ENCODE measurements at places on chromosomes 16 and 17. TPM values are rescaled to one million over a fixed set of nuclear protein-coding genes. Genes with fewer than 3 reads are reported as not detected.
A peak's percentile ranks its signal among the peaks of the same experiment; 100 is the strongest.

DNA sequence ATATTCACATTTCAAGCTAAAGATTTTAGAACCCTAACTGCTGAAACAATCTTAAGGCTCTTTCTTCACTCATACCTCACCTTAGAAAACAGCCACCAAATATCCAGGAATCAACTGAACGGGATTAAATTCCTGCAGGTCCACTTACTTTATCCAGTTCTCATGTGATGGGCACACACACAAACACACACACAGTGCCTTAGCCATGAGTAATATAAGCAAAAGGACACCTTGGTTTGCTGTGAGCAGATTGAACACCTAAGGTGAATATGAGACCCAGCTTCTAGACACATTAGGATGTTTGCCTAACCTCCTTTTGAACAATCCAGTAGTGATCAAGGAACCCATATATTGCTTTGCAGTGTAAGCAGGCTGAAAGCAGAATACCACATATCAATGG is 81.5 kb downstream of the TUBD1 start:
- peaks cover 33% of the 10 kb centered on the region for H3K4me1 ChIP-seq
- no peaks in the 10 kb centered on the region for H3K27me3 ChIP-seq
- no peak for DNase-seq
- H3K27ac ChIP-seq: no peak overlapping the region
- H3K4me3 ChIP-seq: no peak overlapping the region

- H3K4me3 ChIP-seq: no peak overlapping the region
- DNase-seq: no peak
- H3K27me3 ChIP-seq: no peaks in the 10 kb centered on the region
- peaks cover 27% of the 10 kb centered on the region for H3K4me1 ChIP-seq
Measured at GRCh38 chr16:81797443-81797842, 18.4 kb downstream of the PLCG2 start.

Gene CA10
- total RNA-seq: not detected

- DNase-seq: no peak
- H3K27me3 ChIP-seq: peaks cover 12% of the 10 kb centered on the region
- peaks cover 9% of the 10 kb centered on the region for H3K4me1 ChIP-seq
- H3K36me3 ChIP-seq: no peaks in the 10 kb centered on the region
Measured at GRCh38 chr17:8739097-8739496, 5.5 kb downstream of the CCDC42 start.

Gene SLC13A5
- not detected for total RNA-seq

- H3K4me3 ChIP-seq: no peak overlapping the region
- H3K4me1 ChIP-seq: no peaks in the 10 kb centered on the region
- H3K27me3 ChIP-seq: peaks cover 30% of the 10 kb centered on the region
- DNase-seq: no peak
- H3K27ac ChIP-seq: no peak overlapping the region
Measured at GRCh38 chr17:39027455-39028035, 60.3 kb upstream of the FBXO47 start.

- no peak for DNase-seq
- no peak overlapping the region for H3K27ac ChIP-seq
- peaks cover 5% of the 10 kb centered on the region for H3K27me3 ChIP-seq
- no peaks in the 10 kb centered on the region for H3K4me1 ChIP-seq
- no peak overlapping the region for H3K4me3 ChIP-seq
Measured at GRCh38 chr17:28973425-28973824, 22.1 kb upstream of the PHF12 start.

DNA sequence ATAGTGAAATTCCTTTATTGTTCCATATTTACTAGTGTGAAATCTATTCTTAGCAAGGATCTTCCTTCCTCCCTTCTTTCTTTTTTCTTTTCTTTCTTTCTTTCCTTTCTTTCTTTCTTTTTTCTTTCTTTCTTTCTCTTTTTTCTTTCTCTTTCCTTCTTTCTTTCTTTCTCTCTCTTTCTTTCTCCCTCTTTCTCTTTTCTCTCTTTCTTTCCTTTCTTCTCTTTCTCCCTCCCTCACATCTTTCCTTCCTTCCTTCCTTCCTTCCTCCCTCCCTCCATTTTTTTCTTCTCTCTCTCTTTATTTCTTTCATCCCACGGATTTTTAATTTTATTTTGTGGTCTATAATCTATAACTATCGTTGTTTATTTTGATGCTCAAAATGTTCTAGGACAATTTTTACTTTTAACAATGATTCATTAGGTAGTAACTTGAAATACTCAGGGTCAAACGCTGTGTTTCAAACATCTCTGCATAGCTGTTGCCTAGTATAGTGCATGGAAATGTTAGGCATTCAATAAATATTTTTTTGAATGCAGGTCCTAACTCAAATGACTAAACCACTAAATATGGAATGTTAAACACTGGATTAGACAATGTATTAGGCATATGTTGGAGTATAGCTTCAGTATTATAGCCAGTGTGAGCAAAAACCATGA is 178.3 kb downstream of the MAP2K6 start:
- no peak for DNase-seq
- peaks cover 7% of the 10 kb centered on the region for H3K27me3 ChIP-seq
- H3K27ac ChIP-seq: no peak overlapping the region
- H3K4me3 ChIP-seq: no peak overlapping the region
- H3K36me3 ChIP-seq: no peaks in the 10 kb centered on the region
- no peaks in the 10 kb centered on the region for H3K4me1 ChIP-seq

Gene SUPT4H1
- 160 TPM for total RNA-seq

- DNase-seq: no peak
- H3K36me3 ChIP-seq: peaks cover 14% of the 10 kb centered on the region
- peaks cover 5% of the 10 kb centered on the region for H3K27me3 ChIP-seq
Measured at GRCh38 chr16:797120-797420, 3.5 kb downstream of the GNG13 start.

DNA sequence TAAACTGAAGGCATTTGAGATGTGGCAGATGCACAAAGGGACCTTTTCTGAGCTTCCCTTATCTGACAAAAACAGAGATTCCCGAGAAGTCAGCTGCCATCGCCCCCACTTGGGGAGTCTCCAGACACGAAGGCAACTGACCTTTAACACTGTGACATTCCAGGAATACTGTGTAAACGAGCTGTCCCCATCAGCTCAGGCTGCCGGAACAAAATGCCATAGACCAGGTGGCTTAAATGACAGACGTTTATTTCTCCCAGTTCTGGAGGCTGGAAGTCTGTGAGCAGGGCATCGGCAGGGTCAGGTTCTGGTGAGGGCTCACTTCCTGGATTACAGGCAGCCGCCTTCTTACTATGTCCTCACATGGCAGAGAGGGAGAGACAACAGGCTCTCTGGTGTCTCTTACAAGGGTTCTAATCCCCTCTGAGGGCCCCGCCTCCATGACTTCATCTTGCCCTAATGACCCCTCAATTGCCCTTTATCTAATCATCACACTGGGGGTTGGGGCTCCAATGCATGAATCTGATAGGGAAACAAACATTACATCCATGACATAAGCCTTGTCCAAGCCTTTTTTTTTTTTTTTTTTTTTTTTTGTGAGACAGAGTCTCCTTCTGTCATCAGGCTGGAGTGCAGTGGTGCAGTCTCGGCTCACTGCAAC is 178.5 kb upstream of the RPL38 start:
- H3K27ac ChIP-seq: no peak overlapping the region
- H3K4me1 ChIP-seq: peaks cover 4% of the 10 kb centered on the region
- no peak for DNase-seq

DNA sequence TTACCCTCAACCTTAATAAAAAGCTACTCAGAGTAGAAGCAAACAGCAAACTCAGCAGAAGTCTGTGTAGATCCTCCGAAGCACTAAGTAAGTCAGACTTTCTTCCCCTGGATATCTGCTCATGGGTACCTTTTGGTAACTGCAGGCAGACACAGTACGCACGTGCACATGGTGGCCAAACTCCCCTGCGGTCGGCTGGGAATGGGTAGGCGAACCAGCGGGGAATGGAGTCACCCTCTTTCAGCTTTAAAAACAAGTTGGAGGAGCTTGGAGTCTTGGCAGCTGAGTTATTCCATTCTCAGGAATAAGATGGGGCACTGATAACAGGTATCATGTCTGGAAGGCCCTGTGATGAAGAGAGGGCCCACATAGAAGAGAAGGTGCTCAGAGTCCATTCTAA is 16.3 kb downstream of the CYB561 start:
- peaks cover 9% of the 10 kb centered on the region for H3K27me3 ChIP-seq
- H3K36me3 ChIP-seq: no peaks in the 10 kb centered on the region
- no peak overlapping the region for H3K27ac ChIP-seq

DNA sequence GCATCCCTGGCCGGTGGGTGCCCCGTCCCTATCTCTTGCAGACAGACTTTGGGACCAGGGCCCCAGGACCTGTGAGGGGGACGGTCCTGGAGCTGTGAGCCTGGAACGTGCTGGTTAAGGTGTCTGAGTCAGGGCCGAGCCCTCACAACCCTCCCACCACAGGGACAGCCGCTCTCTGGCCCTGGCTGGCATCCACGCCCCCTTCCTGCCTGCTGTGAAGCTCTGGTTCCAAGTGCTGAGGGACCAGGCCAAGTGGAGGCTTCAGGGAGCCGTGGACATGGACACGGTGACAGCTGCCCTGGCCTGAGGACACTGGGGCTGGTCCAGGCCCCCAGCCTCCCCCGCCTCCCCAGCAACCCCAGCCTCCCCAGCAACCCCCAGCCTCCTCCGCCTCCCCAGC is 6.6 kb downstream of the TSR3 start:
- H3K4me3 ChIP-seq: no peak overlapping the region
- H3K4me1 ChIP-seq: peaks cover 12% of the 10 kb centered on the region
- DNase-seq: no peak
- peaks cover 2% of the 10 kb centered on the region for H3K36me3 ChIP-seq
- no peaks in the 10 kb centered on the region for H3K27me3 ChIP-seq
- H3K27ac ChIP-seq: no peak overlapping the region

Gene DHX8
- 53.2 TPM for total RNA-seq

DNA sequence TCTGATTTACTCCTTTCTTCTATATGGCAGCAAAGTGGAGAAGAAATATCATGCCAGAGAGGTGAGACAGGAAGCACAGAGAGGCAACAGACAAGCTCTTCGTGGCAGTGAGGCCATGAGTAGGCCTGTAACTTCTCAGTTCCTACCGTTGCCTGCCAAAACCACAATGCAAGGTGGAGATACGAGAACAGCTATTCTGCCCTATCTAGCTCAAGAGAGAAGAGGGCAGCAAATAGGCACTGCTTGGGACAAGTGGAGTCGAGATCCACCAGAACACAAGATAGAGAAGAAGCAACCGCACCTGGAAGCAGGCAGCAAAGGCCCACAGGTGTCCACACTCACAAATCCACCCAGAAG is 24.8 kb downstream of the RANBP10 start:
- peaks cover 22% of the 10 kb centered on the region for H3K4me1 ChIP-seq
- no peaks in the 10 kb centered on the region for H3K27me3 ChIP-seq
- peak overlapping the region; percentile 81 for H3K27ac ChIP-seq

DNA sequence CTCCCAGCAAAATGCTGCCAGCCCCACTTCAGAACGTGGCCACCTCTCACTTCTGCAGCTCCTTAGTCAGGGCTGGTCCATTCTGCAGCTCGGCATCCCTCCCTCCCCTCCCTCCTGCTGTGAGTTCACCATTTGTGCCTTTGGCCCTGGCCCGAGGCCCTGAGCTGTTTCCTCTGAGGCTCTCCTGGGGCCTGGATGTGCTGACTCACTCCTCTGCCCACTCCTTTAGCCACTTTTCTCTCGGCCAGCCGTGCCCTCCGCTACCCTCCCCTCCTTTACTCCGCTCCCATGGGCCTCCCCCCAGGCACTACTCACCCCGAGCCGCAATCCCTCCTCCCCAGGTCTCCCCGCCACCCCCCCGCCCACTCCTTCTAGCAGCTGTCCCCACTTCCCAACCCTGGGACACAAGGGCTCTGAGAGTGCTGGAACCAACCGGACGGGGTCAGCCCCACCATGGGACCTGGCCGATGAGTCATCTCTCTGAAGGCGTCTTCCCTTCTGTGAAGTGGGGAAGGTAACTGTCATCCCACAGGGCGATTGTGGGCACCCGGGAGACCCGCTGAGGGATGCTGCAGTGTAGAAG is 11.5 kb downstream of the KCNG4 start:
- H3K27ac ChIP-seq: no peak overlapping the region
- no peak for DNase-seq
- H3K27me3 ChIP-seq: peaks cover 12% of the 10 kb centered on the region
- H3K4me1 ChIP-seq: no peaks in the 10 kb centered on the region
- H3K4me3 ChIP-seq: no peak overlapping the region
- H3K36me3 ChIP-seq: no peaks in the 10 kb centered on the region

GRCh38 chr16:31007684-31008083 is 2.8 kb downstream of the STX1B start:
- DNase-seq: no peak
- no peak overlapping the region for H3K27ac ChIP-seq
- H3K36me3 ChIP-seq: no peaks in the 10 kb centered on the region

DNA sequence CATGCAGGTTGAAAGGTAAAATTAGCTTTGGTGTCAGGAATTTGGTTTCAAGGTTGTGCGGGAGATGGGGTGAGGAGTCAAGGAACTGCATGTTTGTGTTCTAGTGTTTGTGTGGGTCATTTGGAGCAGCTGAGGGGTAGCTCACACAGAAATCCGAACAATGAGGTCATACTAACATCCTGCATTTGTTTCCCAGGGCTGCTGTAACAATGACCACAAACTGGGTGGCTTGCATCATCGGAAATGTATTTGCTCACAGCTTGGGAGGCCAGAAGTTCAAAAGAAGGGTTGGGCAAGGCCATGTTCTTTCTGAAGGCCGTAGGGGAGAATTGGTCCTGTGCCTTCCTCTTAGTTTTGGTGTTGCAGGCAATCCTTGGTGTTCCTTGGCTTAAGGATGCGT is 287.4 kb downstream of the HAPSTR1 start:
- H3K4me1 ChIP-seq: no peaks in the 10 kb centered on the region
- DNase-seq: no peak
- no peak overlapping the region for H3K4me3 ChIP-seq
- no peak overlapping the region for H3K27ac ChIP-seq
- H3K27me3 ChIP-seq: no peaks in the 10 kb centered on the region

DNA sequence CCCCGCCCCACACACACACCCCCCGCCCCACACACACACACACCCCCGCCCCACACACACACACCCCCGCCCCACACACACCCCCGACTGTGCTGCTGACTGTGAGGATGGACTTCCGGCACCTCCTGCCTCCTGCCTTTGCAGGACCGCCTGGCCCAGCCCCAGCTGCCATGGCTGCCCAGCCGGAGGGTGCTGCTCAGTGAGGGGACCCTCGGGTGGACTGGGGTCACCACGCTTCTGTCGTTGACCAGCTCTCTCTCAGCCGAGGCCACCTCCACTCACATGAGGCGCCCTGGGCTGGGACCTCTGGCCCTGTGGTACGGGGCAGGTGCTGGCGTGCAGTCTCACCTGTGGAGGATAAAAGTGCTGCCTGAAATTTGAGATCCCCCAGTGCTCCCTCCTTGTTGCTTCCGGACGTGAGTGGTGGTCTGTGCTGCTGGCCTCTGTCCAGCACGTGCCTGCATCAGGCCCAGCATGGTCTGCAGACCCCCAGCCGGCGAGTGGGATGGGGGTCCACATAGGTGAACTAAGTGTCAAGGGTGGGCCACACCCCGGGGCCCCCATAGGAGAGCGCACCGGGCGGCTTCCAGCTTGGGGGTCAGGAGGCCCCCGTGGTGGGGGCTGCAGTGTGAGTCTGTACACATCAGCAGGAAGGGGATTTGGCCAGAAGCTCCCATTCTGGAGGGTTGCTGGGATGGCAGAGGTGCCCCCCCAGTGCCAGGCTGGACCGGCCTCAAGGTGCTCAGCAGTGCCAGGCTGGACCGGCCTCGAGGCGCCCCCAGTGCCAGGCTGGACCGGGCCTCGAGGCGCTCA is 11.2 kb downstream of the METRNL start:
- H3K4me3 ChIP-seq: no peak overlapping the region
- no peaks in the 10 kb centered on the region for H3K27me3 ChIP-seq
- H3K27ac ChIP-seq: no peak overlapping the region
- DNase-seq: no peak
- H3K4me1 ChIP-seq: peaks cover 9% of the 10 kb centered on the region

Gene IFT20
- 24.1 TPM for total RNA-seq

Gene HOXB9
- total RNA-seq: 0.16 TPM
